ENCODE measurements at places on chromosomes 6 and 20.

- DNase-seq = no peak
These were observed 31.3 kb downstream of the OR2A4 start for GRCh38 chr6:131669891-131670290.

DNA sequence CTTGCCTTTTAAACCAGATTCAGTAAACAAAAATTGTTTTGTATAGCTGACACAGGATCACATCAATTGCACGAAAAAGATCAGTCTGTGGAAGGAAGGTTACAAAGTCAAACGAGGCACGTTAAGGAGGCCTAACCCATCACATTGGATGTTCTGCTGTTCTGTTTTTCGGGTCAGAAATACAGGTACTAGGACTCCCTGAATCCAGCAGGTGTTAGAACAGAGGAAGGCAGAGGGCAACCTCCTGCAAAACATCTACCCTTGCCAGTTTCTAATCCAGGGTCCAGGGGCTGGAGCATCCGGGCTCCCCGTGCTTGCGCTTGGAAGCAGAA lies 64.6 kb downstream of the PLG start:
- no peak for DNase-seq

GRCh38 chr6:136499370-136499769 lies 50.9 kb downstream of the MAP7 start:
- no peak for DNase-seq

DNA sequence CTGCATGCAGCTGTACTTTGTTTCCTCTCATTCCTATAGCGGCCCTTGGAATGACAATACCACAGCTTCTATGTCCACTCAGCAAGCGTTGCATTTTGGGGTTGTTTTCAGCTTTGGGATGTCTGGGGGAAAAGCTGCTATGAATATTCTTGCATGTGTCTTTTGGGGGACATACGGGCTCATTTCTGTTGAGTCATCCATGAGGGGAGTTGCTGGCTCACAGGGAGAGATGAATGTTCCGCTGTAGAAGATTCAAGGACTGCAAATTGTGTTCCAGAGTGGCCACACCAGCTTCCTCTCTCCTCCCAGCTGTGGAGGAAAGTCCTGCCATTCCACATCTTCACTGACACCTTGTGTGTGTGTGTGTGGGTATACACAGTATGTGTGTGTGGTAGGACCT lies 43.3 kb downstream of the TGM2 start:
- DNase-seq = no peak

DNA sequence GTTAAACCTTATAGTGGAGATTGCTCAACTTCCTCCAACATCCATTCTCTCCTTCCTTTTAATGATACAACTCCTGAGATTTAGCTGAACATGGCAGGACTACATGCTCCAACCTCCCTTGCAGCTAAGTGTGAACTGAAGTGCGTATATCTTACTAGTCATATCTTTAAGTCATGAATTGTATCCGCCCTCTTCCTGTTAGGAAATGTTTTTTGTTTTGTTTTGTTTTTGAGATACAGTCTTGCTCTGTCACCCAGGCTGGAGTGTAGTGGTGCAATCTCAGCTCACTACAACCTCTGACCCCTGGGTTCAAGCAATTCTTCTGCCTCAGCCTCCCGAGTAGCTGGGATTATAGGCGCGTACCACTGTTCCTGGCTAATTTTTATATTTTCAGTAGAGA lies 8.8 kb upstream of the OSTM1 start:
- no peak for DNase-seq

DNA sequence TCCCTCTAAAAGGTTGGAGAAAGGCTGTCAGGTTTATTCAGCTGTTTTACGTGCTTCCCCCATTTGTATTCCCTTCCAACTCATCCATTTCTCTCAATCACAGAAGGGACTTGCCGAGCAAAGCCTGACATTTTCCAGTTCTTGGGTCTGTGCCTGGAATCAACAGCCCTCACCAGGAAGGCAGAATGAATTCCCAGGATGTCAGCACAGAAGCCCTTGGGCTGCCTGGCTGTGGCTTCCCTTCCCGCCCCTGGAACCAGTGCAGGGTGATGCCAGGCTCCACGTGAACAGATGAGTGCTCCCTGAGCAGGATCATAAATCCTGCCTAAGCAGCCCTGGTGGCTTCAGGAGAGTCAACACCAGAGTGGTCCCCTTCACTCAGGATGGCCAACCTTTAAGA lies 86.1 kb upstream of the CD83 start:
- DNase-seq = peak; percentile 39

DNA sequence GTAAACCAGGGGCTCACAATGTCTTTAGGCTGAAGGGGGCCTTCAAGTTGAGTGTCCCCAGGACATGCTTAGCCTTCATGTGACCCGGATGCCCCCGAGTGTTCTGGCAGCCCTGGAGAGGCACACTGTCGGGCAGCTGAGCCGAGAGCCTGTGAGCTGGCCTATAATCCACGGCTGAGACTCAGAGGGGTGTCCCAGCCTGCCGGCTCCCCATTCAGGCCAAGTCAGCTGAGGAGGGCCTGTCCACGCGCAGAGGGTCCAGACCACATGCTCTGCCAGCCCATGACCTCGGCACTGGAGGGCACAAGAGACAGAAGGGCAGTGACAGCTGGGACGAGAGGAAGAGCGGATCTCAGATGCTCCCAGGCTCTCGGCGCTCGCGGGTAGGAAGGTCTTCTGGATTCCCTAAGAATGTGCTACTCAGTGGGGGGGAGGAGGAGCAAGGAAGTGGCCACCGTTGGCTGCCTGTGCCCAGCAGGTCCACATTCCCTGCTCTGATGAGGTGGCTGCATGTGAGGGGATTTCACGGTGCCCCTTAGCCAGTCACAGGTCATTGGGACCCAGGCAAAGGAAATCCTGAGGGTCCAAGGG lies 224.7 kb downstream of the NRN1 start:
- no peak for DNase-seq

- DNase-seq = no peak
These were observed 31.8 kb downstream of the SUN5 start for GRCh38 chr20:32972181-32973076.

Data from cerebellum (tissue), 4 donors.